Natural killer cell treated with Interleukin-12 subunit alpha and Interleukin-12 subunit beta and Interleukin-15 and Interleukin-18, amount 100 ng/mL, for 72 hours (primary cell): ENCODE measurements at places on chromosomes 16 and 17.
A peak's percentile ranks its signal among the peaks of the same experiment; 100 is the strongest.

DNA sequence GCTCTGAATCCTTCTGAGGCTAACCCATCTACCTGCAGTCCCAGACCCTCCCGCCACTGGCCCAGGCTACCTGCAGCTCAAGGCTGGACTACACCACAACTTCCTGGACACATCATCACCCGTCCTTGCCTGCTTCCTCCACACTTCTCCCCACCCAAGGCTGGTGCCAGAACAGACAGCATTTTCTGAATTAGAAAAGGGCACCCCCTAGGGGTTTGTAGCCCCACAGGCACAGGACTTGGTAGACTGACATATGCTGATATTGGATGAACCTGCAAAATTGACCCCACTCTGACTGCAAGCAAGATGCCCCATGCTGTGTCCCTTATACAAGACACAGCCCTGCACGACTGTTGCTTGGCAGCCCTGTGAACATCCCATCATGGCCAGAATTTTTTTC lies 271.5 kb upstream of the C16orf82 start:
- peaks cover 6% of the 10 kb centered on the region for H3K4me1 ChIP-seq
- H3K36me3 ChIP-seq = no peaks in the 10 kb centered on the region
- H3K4me3 ChIP-seq = no peak overlapping the region
- H3K27me3 ChIP-seq = peaks cover 26% of the 10 kb centered on the region
- H3K27ac ChIP-seq = no peak overlapping the region
- DNase-seq = no peak

GRCh38 chr17:28366605-28367004 lies 1.6 kb upstream of the SEBOX start:
- H3K36me3 ChIP-seq = no peaks in the 10 kb centered on the region
- no peaks in the 10 kb centered on the region for H3K4me1 ChIP-seq
- no peak for DNase-seq

- peak overlapping the region; percentile 84 for H3K27ac ChIP-seq
- H3K36me3 ChIP-seq = peaks cover 20% of the 10 kb centered on the region
- H3K4me1 ChIP-seq = peaks cover 18% of the 10 kb centered on the region
- peak overlapping the region; percentile 79 for H3K4me3 ChIP-seq
Observed at GRCh38 chr16:27464626-27465482, 62.9 kb downstream of the IL21R start.

DNA sequence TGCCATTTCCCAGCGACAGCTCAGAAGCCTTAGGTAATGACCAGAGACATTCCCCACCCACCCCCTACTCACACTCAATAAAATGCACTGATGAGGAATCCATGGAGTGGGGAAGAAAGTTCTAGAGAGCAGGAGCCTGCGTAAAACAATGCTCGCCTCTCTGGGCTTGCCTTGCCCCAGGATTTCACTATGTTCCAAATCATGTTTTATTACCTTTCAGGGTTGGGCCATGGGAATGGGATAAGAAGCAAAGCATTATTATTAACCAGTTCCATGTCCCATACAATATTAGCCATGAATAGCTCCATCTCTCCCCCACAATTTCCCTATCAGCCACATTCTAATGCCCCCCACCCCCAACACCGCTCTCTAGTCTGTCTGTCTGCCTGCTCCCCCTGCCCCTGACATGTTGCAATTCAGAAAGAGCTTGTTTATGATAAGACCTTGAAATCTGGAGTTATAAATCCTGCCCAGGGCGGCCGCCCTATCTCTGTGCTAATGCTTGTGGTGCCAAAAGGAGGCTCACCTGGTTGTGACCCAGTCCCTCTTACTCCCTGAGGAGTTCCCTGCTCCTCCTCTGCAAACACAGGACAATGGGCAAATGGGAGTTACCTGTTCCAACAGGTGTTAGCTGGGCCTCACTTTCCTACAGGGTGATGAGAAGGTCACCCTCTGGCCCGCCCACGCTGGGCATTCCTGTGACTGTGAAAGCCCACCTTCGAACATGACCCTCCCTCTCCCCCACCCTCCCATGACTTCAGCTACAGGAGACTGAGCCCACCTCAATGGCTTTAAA lies 28.0 kb upstream of the DDX52 start:
- no peak overlapping the region for H3K27ac ChIP-seq
- no peaks in the 10 kb centered on the region for H3K36me3 ChIP-seq

- peaks cover 23% of the 10 kb centered on the region for H3K27me3 ChIP-seq
- no peaks in the 10 kb centered on the region for H3K36me3 ChIP-seq
- no peak overlapping the region for H3K27ac ChIP-seq
- H3K4me1 ChIP-seq = peaks cover 10% of the 10 kb centered on the region
Observed at GRCh38 chr16:14300705-14301168, 229.6 kb downstream of the MRTFB start.

DNA sequence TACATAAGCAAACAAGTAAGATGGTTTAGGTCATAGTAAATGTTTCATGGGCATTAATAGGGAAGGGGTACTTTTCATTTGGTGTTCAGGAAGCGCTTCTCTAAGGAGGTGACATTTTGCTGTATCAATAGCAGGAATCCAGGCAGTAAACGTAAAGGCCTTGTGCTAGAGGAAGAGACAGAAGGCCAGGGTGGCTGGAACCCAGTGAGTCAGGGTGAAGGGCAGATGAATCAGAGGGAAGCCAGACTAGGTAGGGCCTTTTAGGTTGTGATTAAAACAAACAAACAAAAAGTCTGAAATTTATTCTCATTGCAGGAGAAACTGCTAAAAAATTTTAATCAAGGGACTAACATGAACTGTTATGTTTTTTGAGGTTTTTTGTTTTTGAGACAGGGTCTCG lies 6.5 kb downstream of the BMERB1 start:
- DNase-seq = no peak
- H3K4me1 ChIP-seq = peaks cover 2% of the 10 kb centered on the region
- peaks cover 1% of the 10 kb centered on the region for H3K27me3 ChIP-seq
- H3K36me3 ChIP-seq = no peaks in the 10 kb centered on the region
- H3K27ac ChIP-seq = no peak overlapping the region
- H3K4me3 ChIP-seq = no peak overlapping the region

DNA sequence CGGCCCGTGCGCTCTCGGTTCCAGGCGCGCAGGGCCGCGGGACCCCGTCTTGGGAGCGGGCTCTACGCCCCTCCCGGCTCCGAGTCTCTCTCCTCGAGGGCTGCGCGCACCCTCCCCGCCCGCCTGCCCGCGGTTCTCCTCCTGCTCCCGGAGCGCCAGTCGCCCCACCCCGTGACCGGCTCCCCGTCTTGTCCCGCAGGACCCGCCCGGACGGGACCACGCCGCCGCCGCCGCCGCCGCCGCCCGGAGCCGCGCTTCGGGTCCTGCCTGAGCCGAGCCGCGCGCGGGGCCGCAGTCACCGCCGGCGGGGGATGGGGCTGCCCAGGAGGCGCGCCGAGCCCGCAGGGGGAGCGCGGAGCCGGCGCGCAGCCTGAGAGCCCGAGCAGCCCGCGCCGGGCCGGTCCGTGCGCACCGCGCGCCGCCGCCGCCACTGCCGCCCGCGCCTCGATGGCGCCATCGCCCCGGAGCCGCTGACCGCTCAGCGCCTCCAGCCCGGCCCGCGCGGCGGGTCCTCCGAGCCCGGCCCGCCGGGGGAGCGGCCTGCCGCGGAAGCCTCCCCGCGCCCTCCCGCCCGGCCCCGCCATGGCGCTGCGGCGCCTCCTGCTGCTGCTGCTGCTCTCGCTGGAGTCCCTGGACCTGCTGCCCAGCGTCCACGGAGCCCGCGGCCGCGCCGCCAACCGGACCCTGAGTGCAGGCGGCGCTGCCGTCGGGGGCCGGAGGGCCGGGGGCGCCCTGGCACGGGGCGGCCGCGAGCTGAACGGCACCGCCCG lies at the start of gene SHISA6:
TSS of gene SHISA6 (plus strand) at position 373 of the 770 bp plus-strand sequence.
- H3K36me3 ChIP-seq = no peaks in the 10 kb centered on the region
- H3K27me3 ChIP-seq = peaks cover 58% of the 10 kb centered on the region
- no peaks in the 10 kb centered on the region for H3K4me1 ChIP-seq
- no peak within 1 kb of the TSS for H3K27ac ChIP-seq
- no peak for DNase-seq

GRCh38 chr17:81117672-81118198 lies 47.6 kb upstream of the PVALEF start:
- H3K27ac ChIP-seq = no peak overlapping the region
- H3K36me3 ChIP-seq = no peaks in the 10 kb centered on the region
- DNase-seq = no peak
- H3K27me3 ChIP-seq = no peaks in the 10 kb centered on the region

- H3K36me3 ChIP-seq = no peaks in the 10 kb centered on the region
- H3K27me3 ChIP-seq = no peaks in the 10 kb centered on the region
- H3K27ac ChIP-seq = peak overlapping the region; percentile 99
- H3K4me3 ChIP-seq = peak overlapping the region; percentile 85
Observed at GRCh38 chr16:30567160-30567990, 4.1 kb downstream of the ZNF688 start.

DNA sequence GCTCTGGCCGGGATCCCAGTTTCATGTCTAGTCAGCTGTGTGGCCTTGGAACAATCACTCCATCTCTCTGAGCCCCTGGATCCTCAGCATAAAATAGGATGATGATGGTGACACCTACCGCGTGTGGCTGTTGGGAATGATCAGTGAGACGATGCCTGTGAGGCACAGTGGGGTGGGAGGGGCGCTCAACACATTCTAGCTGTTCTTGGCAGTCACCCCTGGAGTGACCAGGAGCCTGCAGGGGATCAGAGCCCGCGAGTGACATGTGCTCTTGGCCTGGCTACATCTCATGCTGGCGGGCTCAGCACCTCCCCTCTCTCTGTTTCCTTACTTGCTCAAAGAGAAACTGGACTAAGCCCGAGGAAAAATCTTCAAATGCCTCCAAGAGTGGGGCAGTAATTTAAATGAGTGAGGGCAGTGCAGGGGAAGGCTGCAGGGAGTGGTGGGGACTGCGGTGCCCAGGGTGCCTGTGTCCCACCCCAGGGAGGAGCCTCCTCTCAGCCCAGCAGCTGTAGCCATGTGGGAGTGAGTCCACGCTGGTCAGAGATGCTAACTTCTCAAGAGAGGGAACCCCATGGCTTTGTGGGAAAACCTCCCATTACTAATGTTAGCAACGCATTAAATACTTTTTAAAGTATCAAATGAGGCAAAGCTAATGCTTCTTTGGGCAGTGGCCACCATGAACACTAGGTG lies 23.1 kb upstream of the DOK4 start:
- H3K27me3 ChIP-seq = no peaks in the 10 kb centered on the region
- no peaks in the 10 kb centered on the region for H3K4me1 ChIP-seq
- no peak overlapping the region for H3K4me3 ChIP-seq
- no peak overlapping the region for H3K27ac ChIP-seq
- peak; percentile 45 for DNase-seq
- no peaks in the 10 kb centered on the region for H3K36me3 ChIP-seq
